ENCODE measurements at places on chromosomes 5 and 9.

DNA sequence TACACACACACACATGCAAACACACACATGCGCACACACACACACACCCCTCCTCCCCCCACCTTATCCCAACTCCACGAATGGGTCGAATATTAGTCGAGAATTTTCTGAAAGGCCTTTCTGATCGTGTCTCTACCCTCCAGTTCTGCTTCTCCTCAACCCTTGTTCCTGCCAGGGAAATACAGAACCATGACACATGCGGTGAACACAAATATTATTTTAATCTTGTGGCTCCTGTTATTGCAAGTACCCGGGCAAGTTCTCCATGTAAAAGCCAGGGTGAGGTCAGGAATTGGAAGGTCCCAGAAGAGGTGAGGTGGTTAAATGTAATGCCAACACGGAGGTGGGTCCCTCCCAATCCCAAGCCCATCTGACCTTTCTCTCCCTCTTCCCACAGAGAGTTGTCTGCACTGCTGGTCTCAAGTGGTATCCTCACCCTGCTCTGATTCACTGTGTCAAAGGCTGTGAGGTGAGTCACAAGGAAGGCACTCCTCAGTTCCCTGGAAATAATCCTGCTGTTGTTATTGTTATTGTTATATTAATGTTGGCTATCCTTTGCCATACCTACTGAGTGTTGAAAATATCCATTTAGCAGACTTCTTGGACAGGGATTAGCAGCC, 223.7 kb downstream of the PAPPA start:
- DNase-seq, result no peak

GRCh38 chr5:126189862-126190261, 233.3 kb upstream of the GRAMD2B start:
- no peak for DNase-seq

DNA sequence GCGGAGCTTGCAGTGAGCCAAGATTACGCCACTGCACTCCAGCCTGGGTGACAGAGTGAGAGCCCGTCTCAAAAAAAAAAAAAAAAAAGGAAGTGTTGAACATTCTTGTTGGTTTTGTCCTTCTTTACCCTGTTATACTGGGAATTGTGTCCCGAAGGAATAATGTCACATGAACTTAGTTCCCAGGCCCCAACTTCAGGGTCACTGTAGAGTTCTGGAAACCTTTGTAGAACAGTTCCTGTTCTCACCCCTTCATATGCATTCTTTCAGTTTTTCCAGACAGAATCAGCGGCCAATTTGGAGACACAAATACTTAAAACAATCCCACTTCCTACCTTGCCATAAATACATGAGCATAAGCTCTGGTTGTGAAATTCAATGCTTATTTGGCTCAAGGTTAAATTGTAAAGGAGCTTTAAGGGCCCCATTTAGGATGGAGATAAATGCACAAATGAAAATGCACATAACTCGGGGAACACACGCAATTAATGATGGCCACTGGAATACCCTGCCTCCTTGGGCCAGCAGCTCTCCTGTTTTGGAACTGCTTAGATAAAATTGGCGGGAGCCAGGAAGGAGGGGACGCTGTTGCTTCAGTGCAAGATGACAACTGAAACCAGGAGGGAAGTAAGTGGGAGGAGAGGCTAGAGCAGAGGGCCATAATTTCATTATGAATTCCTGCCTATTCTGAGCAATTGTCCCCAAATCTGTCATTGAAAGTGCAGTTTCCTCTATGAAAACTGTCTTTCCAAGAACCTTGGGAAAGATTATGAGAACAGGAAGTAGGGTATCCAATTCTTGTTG, 153.7 kb downstream of the FGF1 start:
- DNase-seq, result no peak

- DNase-seq, result no peak
These were observed 85.2 kb downstream of the ANKRD33B start for GRCh38 chr5:10648806-10649665.

- no peak for DNase-seq
These were observed 220.3 kb upstream of the DAPK1 start for GRCh38 chr9:87277346-87277745.

DNA sequence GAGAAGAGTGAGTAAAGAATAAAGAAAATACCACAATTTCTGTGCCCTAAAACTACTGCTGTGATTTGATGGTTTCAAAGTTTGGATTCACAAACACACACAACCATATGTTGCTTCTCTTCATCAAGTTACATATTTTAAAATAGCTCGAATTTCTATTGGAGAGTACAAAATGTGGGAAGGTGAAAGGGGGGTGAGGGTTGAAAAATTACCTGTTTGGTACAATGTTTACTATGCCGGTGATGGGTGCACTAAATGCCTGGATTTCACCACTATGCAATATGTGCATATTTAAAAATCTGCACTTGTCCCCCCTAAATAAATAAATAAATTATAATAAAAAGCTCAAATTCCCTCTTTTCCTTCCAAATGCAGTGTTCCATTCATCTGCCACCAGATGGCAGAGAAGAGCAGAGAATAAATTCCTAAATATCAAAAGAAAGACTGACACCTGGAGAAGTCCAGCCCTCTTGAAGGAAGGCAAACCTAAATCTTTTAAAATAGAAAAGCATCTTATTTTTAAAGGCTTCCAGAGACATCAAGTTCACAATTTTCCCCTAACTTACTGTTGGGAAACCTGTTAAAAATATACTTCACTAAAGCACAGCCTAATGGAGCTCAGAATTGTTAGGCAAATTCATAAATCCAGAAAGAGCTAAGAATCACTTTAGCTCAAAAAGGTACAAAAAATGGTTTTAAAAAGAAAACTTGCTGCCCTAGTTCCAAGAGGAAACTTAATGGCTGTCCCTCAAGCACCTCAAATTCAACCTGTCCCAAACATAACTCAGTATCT, 24.8 kb upstream of the HNRNPA0 start:
- no peak for DNase-seq

DNA sequence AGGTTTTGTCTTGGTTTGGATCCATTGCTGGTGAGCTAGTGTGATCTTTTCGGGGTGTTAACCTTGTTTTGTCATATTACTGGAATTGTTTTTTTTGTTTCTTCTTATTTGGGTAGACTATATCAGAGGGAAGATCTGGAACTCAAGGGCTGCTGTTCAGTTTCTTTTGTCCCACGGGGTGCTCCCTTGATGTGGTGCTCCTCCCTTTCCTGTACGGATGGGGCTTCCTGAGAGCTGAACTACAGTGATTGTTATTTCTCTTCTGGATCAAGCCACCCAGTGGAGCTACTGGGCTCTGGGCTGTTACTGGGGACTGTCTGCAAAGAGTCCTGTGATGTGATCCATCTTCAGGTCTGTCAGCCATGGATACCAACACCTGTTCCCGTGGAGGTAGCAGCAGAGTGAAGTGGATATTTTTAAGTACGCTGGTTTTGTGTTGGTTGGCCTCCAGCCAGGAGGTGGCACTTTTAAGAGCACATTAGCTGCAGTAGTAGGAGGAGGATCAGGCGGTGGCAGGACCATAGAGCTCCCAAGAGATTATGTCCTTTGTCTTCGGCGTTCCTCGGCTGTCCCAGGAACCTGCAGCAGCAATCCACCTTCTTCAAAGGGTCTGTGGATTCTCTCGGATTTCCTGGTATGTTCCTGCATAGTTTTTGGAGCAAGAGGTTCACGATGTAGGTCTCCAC, 27.2 kb downstream of the SCAMP1 start:
- no peak for DNase-seq

GRCh38 chr9:2286825-2287455, 271.8 kb downstream of the SMARCA2 start:
- DNase-seq, result no peak
